Stimulated activated CD8-positive, alpha-beta memory T cell treated with anti-CD3 and anti-CD28 coated beads, Interleukin-4, amount 100 ng/mL, for 4 hours (primary cell): ENCODE measurements at places on chromosomes 1 and 21.

DNA sequence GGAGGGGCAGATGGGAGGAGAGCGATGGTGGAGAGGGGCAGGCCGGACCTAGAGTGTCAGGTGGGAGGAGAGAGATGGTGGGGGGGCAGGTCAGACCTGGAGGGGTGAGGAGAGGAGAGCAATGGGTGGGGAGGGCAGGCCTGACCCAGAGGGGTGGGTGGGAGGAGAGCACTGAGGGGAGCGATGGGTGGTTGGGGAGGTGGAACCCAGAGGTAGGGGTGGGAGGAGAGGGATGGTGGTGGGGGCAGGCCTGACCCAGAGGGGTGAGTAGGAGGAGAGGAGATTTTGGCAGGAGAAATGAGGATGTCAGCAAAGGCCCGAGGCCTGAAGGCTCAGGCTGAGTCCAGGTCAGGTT lies 157.3 kb upstream of the VAMP3 start:
- DNase-seq, result no peak

DNA sequence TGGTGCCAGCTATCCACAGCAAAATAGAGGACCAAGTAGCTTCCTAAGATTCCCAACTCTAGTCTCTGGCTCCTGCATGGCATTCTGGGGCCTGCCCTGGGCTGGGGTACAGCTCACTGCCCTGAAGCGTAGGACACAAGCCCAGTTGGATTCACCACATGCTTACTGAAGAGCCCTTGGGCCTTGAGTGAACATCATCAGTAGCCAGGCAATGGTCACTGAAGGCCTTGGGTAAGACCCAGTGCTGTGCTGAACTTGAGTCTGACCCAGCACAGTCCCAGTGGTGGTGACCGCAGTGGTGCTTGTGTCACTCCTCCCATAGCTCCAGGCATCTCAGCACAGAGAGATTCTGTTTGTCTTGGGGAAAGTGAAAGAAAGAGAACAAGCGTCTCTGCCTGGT lies 7.7 kb upstream of the LCE3A start:
- DNase-seq, result no peak

- DNase-seq, result no peak
These were observed 26.2 kb upstream of the PTPRC start for GRCh38 chr1:198612471-198613260.

GRCh38 chr1:222285526-222285925 lies 262.4 kb downstream of the HHIPL2 start:
- no peak for DNase-seq

DNA sequence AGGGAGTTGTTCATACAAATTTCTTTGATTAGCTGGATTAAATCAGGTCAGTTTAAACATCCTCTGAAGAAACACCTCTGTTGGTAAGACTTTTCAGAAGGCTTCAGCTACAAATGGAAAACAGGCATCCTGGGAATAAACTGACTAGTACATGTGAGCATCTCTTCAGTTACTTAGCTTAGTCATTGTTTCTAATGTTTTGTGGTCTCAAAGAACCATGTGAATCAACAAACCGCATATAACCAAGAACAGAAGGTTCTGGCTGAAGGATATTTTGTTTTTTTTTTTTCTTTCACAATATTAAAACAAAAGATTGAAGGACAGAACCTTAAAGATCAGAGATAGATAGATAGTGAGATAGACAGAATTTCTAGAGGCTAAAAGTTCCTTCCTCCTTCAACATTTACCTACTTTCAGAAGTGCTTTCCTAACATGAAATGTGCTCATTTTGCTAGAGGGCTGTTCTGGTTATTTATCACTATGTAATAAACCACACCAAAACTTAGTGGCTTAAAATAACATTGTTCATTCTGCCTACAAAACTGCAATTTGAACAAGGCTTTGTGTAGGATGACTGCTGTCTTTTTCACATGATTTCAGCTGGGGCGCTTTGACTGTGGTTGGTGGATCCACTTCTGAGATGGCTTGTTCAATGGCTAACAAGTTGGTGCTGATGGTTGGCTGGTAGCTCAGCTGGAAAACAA lies 119.8 kb upstream of the PTGFR start:
- no peak for DNase-seq

DNA sequence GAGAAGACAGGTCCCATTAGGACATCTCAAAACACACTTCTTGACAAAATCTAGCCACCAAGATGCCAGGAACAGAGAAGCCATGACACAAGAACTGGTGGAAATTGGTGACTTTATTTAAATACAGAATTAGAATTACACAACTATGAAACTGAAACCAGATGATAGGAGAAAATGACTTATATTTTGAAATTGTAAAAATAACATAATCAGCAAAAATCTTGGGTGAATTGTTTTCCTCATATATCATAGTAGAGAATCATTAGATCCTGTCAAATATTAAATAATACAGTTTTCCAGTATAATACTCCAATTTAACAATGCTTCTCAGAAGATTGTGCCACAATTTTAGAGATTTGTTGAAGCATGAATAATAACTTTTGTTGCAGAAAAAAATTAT lies 81.5 kb upstream of the MROH9 start:
- DNase-seq, result no peak

DNA sequence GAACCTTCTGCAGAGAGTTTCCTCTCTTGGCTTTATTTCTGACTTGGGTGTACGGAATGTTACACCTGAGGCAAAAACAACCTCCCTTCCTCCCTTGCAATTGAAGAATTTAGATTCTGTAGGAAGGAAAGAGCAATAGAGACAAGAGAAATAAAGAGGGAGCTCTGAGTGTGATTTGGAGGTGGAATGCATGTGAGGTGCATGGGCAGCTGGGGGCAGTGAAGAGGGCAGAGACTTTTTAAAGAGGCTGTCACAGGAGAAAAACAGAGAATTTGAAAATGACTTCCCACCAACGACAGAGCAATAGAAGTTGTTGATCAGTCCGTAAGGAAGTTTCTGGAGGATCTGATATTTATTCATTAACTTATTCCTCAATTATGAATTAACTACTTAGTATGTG lies 172.0 kb upstream of the B3GALT2 start:
- no peak for DNase-seq

DNA sequence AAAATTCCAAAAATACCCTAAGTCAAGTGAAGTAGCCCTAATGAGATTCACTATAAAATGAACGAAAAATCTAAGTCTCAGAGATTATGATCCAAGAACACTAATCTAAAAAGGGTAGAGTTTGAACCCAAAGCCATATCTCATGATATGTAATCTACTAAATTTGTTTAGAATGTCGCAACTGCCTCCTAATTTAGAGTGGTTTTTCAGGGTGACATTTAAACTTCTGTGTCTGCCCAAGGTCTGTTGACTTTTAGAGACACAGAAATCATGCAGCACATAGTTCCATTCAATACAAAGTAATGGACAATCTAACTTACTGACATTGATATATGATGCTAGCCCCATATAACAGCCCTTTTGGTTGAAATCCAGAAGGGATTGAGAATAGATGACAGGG lies 28.9 kb downstream of the FMO3 start:
- no peak for DNase-seq

GRCh38 chr1:15508700-15509487 lies 15.1 kb downstream of the CASP9 start:
- DNase-seq, result no peak

DNA sequence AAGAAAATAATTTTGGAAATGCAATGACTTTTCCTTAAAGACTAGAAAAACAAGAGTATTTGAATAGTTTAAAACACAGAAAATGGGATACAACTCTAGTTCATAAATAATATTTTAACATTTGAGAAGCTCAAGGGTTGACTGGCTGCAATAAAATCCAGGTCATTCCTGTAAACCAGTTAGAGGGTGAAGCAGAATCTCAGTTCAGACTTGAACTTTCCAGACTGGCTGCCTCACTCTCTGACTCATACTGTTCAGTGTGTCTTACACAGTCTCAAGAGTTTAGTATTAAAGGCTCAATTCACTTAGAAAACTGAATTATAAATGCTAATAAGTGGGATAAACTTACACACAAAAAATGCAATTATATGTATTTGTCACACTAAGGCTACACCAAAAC lies 89.9 kb downstream of the RAVER2 start:
- no peak for DNase-seq

GRCh38 chr1:93723733-93724270 lies 42.2 kb upstream of the BCAR3 start:
- DNase-seq, result no peak

- no peak for DNase-seq
These were observed 26.8 kb downstream of the UMODL1 start for GRCh38 chr21:42097860-42098454.

DNA sequence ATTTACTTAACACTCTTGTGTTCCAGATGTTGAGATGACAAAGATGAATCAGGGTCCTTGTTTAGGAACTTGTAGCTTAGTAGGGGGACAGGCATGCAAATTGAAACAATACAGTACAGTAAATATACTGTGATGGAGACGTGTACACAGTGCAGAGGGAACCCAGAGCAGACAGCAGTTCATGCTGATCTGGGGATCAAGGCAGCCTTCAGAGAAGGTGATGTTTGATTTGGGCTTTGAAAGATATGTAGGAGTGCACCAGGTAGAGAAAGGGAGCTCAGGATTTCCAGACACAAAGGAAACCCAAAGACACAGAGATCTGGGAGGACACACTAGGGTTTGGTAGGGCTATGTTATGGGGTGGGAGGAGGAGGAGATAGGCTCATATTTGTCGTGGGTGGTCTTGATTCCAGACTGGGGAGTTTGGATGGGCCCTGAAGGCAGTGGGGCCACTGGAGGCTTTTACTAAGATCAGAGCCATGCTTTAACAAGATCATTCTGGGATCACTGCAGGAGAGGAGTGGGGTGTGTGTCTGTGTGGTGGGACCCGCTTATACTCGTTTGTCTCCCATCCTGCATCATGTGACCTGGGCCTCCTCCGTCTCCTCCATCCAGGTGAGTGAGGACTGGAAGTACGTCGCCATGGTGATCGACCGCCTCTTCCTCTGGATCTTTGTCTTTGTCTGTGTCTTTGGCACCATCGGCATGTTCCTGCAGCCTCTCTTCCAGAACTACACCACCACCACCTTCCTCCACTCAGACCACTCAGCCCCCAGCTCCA lies 7.8 kb downstream of the CHRNB2 start:
- DNase-seq, result no peak

DNA sequence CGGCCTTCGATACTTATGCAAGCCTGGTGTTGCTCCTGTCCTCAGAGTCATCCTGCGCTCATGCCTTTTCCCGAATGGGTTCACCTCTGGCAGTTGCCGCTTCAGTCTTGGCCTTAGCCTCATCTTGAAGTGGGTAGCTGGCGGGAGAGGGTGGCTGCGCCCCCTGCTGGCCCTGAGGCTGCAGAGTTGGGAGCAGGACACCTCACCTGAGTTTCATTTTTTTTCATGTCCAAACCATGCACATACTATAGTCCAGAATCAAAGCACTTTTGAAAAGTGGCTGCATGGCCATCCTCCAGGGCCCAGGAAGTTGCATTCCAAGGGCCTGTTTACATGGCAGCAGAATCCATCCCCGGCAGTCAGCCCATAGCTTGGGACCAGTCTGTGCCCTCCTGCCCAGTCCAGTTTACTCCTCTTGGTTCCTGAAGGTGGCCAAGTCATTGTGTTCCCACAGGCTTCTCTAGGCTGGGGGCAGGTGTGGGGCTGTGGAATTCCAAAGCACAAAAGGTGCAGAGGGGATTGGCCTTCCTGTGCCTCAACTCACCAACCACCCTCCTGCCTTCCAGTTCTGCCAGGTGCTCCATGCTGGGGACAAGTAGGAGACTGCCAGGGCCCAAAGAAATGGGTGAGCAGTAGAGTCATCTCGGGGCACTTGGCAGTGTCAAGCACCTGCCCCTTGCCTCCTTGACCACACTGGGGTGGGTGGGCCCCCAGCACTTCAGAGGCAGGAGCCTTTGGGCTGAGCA lies 44.0 kb downstream of the YARS1 start:
- peak; percentile 41 for DNase-seq

DNA sequence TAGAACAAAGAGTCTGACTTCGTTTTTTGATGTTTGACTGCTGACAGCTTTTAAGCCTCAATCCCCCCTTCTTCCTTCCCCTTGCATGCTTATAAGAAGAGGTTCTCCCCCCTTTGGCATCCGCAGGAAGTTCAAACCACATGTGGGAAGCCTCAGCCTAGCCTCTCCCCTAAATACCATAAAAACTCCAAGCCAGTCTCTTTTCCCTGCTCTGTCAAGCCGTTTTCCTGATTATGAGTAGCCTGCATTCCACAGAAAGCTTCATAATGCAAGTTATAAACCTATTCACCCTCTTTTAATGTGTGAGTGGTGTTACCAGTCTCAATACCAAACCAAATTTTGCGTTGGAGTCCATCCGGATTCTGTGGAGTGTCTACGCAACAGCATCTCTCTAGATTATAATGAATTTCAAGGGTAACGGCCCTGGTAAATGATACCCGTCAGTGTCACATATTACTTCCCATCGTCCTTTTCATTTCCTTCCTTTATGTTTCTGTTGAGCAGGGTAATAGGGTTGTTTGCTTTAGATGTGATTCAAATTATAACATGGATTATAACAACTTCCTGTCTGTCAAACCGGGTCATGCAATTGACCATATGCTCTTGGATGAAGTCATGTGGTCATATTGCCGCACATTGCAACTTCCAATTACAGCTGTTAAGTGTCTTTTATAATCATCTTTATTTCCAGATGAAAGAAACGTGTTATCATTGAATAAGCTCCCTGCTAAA lies 717.5 kb downstream of the RWDD3 start:
- no peak for DNase-seq

DNA sequence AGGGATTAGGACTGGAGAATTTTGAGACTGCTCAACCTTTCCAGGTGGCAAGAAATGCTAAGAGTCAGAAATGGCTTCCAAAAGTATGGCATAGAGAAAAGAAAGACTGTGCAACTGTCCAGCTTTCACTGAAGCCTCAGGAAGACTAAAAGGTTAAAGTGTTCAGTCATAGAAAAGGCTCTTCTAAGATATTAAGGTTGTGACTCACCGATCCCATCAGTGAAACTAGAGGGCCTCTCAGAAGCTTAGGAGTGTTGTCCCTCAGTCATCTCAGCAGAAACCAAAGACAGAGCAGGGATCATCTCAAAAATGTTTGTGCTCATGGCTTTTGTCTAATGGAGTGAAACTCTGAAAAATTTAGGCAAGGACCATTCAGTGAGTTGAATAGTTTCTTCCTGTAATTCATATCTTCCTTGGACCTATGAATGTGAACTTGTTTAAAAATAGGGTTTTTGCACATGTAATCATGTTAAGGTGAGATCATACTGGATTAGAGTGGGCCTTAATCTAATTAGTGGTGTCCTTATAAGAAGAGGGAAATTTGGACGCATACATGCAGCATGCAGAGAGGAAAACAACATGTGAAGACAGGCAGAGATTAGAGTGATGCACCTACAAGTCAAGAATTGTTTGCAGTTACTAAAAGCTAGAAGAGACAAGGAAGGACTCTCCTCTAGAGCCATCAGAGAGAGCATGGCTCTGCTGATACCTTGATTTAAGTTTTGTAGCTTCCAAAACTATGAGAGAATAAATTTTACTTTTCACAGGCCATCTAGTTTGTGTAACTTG lies 71.3 kb downstream of the RPE65 start:
- no peak for DNase-seq

- DNase-seq, result no peak
These were observed 382.3 kb downstream of the HHIPL2 start for GRCh38 chr1:222165629-222166028.

GRCh38 chr1:67005068-67005467 lies 48.9 kb downstream of the SLC35D1 start:
- no peak for DNase-seq

GRCh38 chr1:95685081-95685480 lies 451.1 kb downstream of the RWDD3 start:
- DNase-seq, result no peak
